MV-4-11 (cell line): ENCODE measurements at places on chromosomes 6 and 20.
A peak's percentile ranks its signal among the peaks of the same experiment; 100 is the strongest.

- DNase-seq, result no peak
Measured at GRCh38 chr20:23513164-23513563, 22.2 kb downstream of the CST8 start.

GRCh38 chr20:53608071-53608455 is 14.4 kb upstream of the ZNF217 start:
- no peak for DNase-seq

GRCh38 chr6:162222521-162222920 is 505.0 kb downstream of the PRKN start:
- DNase-seq, result no peak

GRCh38 chr6:138571181-138571580 is 71.9 kb upstream of the NHSL1 start:
- no peak for DNase-seq

DNA sequence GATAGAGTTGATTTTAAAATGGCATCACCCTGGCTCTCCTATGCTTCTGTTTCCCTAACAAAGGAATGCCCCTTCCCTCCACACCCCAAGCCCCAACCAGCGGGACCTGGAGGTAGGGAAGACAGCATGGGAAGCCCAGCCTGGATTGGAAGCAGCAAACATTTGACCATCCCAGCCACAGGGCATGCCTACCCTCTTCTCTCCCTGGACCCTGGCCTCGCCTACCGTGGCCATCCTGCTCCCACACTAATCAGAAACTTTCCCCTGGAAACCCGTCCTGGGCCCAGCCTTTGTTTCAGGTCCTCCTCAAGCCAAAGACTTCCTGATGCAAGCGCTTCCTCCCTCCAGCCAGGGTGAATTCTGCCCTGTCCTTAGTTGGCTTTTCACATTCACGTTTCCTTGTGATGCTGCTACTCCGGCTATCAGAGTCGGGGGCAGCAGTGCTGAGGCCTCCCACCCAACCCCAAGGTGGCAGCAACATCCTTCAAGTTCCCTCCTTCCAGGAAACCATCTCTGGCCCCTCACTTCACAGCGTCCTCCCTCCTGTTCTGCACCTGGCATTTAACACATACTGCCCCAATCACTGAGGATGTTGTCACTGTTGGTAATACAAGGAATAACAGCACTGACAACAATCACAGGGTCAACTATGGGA is 18.2 kb upstream of the ANGPT4 start:
- DNase-seq, result no peak

GRCh38 chr6:46368169-46368536 is 123.1 kb downstream of the RCAN2 start:
- no peak for DNase-seq

DNA sequence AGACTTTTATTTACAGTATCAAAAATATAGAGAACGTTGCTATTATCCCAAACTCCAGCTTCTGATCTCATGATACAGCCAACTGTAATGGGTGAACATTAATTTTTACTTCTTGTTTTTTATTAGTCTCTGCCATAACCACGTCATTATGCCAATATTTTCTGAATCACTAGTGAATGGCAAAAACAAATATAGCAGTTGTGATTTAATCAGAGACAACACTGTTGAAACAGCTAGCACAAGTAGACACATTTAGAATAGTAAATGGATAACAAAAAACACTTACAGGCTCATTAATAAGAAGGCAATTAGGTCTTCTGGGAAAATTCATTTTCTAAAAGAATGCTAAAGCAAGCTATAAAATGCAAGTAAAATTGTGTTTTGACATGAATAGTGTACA is 8.1 kb downstream of the PTPRK start:
- no peak for DNase-seq

DNA sequence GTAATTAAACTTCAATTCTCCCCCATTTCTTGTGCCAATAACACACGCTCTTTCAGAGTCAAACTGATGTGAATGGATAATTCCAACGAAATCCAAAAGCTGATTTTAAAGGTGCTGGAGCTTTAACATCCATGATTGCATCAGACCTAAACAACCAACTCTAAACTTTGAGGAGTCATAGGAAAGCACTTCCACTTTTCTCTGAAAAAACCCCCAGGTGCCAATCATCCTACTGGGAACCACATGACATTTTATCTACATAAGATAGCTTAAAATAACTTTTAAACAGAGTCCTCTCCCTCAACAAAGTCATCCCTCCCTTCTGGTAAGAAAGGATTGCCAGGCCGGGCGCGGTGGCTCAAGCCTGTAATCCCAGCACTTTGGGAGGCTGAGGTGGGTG is 167.7 kb upstream of the PDE10A start:
- peak; percentile 12 for DNase-seq

DNA sequence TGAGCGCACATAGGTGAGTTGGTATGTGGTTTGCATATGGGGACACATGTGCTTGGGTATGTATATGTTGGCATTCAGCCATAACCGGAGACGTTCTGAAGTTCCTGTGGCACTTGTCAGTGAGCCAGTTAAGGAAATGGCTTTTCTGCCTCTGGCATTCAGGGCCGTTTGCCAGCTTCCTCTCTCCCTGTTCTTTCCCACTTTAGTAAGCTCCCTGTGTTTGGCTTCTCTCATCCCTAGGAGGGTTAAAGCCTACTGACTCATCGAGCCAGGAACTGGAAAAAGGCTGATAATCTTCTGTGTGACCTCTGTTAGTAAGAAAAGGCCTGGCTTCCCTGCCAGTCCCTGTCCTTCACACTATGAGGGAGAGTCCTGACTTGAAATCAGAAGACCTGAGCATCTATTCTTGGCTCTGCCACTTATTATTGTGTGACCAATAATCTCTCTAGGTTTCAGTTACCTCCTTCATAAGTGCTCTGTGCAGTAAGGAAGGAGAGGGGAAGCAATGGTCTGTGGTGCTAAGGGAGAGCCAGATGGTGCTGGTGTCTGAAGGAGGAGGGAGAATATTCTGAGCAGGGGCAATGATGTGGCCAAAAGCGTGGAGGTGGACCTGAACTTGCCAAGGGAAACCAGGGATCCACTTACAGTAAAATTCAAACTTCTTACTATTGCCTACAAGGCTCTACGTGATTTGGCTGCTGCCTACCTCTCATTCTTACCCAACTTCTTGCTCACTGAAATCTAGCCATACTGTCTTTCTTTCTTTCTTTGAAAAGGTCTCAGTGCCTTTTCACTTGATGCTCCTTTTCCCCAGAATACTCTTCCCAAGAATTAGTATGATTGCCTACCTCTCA is 31.4 kb downstream of the ACSS2 start:
- DNase-seq, result no peak

GRCh38 chr6:113457198-113457597 is 399.9 kb upstream of the MARCKS start:
- DNase-seq, result no peak

DNA sequence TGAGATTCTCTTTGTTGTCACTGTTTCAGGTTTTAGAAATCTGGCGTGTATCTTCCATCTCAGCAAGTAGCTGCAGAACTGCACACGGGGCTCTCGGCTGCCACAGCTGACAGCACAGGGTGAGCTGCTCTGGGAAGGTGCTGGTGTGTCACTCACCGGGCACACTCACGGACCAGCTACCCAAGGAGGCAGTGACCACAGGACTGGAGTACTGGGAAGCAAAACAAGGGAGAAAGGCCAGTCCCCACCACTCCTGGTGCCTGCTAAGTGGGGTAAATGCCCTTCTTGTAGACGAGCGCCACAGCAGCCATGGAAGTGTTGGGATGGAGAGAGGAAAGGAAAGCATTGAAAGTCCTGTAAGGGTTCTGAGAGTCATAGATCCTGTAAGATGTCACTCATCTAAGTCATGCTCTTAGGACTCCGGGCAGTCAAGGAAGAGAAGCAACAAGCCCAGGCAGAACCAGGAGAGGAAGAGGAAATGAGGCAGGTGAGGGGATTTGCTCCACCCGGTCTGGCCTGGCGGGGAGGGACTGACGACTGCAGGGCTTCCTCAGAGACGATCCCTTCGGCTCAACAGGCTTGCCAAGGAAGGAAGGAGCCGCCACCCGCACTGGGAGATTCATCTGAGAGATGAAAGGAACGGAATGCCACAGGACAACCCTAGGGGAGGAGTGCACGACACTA is 48.1 kb downstream of the PRDM1 start:
- DNase-seq, result no peak

GRCh38 chr6:150672800-150673199 is 73.1 kb downstream of the PLEKHG1 start:
- no peak for DNase-seq

DNA sequence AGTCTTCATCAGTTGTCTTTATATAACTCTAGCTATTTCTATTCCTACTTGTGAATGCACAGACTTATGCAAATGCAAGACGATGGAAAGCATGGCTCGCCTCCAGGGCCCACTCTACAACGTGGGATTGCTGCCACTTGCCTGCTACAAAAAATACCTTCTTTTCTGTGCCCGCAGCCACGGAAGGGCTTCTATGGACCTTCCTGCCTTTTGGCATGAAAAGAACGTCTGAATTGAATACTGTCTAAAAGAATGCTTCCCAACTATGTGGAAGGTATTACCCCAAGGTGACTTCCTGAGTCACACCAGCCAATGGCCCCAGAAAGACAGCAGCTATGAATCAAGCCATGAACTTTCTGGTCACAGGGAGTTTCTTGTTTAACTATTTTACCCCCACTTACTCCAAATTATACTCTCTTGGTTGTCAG is 261.2 kb downstream of the HIVEP2 start:
- DNase-seq, result no peak

GRCh38 chr6:105397987-105398386 is 4.9 kb downstream of the PREP start:
- no peak for DNase-seq

- DNase-seq, result no peak
Measured at GRCh38 chr6:652865-653264, 4.0 kb downstream of the HUS1B start.

- DNase-seq, result no peak
Measured at GRCh38 chr20:44656448-44656847, 4.9 kb upstream of the ADA start.

DNA sequence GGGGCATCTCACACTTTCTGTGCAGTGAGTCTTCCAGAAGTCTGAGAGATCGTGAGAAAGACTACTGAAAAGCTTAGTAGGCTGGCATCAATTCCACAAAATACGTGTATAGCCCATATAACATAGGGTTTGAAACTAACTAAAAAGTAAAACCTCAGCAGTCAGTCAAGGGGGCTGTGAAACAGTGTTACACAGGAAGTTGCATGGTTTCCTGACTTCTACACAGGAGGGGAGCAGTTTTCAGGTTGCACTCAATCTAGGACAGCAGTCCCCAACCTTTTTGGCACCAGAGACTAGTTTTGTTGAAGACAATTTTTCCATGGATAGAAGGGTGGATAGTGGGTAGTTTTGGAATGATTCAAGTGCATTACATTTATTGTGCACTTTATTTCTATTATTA is 4.7 kb upstream of the LY86 start:
- DNase-seq, result peak; percentile 43

GRCh38 chr6:15444081-15444731 is 198.3 kb downstream of the JARID2 start:
- DNase-seq, result no peak

- DNase-seq, result no peak
Measured at GRCh38 chr20:57526087-57526884, 1.3 kb upstream of the CTCFL start.

GRCh38 chr20:25321262-25321831 is 69.3 kb downstream of the ABHD12 start:
- DNase-seq, result no peak

GRCh38 chr6:155126727-155127439 is 131.8 kb downstream of the TIAM2 start:
- DNase-seq, result peak; percentile 56

- no peak for DNase-seq
Measured at GRCh38 chr20:32241807-32242206, 34.1 kb downstream of the POFUT1 start.

GRCh38 chr6:16619777-16620176 is 141.5 kb downstream of the ATXN1 start:
- no peak for DNase-seq

- no peak for DNase-seq
Measured at GRCh38 chr6:10599046-10599445, 77.9 kb downstream of the GCNT2 start.

GRCh38 chr20:53445321-53445731 is 148.3 kb downstream of the ZNF217 start:
- DNase-seq, result no peak

- no peak for DNase-seq
Measured at GRCh38 chr6:120514544-120514943, 819.7 kb downstream of the TBC1D32 start.

GRCh38 chr20:57986666-57987065 is 241.8 kb downstream of the ANKRD60 start:
- DNase-seq, result no peak

DNA sequence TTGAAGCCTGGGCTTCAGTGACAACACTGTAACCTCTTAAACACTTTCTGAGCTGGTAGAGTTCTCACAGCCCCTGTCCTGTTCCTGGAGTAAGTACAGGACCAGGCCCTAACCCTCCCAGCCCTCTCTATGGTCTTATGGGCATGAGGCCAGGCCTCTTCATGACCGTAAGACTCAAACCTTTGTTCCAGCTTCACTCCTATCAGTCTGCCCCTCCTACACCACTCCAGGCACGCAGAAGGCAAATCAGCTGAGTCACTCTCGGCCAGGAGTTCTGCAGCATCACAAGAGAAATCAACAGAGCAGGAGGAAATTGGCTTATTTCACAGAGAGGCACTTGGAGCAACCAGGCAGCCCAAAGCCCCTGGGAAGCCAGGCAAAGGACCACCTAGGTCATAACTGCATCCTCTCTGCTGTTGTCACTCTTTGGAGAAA is 25.3 kb upstream of the CHD6 start:
- no peak for DNase-seq
